A549 (cell line): ENCODE measurements at places on chromosomes 1 and 21.

DNA sequence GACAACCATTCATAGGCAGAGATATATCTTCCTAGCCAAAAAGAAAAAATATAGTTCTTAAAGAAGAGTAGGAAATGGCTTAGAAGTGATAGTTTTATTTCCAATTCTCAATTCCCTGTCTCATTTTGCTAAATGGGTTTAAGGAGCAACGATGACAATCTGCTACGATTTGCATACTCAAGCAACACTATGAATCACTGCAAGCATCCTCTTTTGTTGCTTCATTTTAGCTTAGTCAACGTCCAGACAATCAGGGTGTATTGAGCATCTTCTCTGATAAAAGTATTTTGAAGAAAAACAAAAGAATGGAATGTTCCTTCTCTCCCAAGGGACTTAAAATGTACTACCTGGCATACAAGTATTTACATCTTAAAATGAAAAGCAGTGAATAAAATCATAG, 80.6 kb downstream of the RGS7 start:
- DNase-seq, result no peak

- DNase-seq, result no peak
Observed at GRCh38 chr1:910311-910880, 13.3 kb upstream of the SAMD11 start.

DNA sequence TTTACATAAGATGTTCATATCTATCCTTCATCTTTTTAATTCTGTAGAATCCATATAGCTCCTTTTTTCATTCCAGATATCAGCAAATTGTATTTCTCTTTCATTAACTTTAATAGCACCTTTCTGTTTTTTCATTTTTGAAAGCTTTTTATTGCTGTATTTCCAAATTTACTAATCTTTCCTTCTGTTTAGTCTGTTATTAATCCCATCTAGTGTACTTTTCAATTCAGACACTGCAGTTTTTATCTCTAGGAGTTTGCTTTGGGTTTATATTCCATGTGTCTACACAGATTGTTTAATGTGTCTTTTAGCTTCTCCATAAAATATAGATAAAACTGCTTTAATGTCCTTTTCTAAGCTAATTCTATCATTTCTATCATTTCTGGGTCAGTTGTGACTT, 37.4 kb upstream of the GUCA2A start:
- no peak for DNase-seq

GRCh38 chr1:7852804-7853683, at the start of gene UTS2:
UTS2 (minus strand) TSS chr1:7853065; CDS start chr1:7853003, 62 bp downstream.
- DNase-seq, result no peak

DNA sequence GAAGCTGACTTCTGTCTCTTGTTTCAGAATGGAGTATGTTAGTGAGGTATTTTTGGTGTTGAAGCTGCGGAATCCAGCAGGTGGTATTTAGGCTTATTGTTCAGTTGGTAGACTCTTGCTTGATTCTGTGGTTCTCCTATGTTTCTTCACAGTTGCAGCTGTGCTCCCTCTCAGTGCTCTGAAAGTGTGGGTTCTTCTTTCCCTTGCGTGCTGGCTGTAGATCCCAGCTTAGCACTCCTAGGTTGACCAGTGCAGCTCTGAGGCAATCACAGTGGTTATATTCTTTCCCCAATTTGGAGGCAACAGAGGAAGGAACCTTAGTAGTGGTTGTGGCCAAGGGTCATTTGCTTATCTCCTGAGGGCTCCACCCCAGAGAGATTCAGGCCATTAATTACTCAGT, 269.2 kb upstream of the NRIP1 start:
- DNase-seq, result no peak
